ENCODE measurements at places on chromosomes 13 and 19.

- DNase-seq, result peak; percentile 90
Measured at GRCh38 chr19:44746946-44747738, 1.4 kb upstream of the BCL3 start.

GRCh38 chr13:46903748-46904147 lies 6.9 kb upstream of the HTR2A start:
- no peak for DNase-seq

DNA sequence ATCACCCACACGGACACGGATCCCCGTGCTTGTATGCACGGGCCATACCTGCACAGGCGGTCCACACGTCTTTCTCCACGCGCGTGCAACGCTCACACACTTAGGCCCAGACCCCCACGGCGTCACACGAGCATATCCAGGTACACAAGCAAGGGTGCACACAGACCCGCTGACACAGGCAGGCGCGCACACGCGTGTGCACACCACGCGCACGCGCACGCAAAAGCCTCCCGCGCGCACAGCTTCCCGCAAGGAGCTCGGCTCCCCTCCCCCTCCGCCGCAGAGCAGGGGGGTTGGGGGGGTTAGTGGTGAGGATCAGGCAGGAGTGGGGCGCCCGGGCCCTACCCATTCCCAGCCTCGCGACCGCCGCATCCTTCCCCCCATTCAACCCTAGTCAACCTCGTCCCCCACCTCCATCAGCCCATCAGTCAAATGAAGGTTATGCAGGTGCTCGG lies 407 bp downstream of the RAB3A start:
- DNase-seq, result peak; percentile 57

DNA sequence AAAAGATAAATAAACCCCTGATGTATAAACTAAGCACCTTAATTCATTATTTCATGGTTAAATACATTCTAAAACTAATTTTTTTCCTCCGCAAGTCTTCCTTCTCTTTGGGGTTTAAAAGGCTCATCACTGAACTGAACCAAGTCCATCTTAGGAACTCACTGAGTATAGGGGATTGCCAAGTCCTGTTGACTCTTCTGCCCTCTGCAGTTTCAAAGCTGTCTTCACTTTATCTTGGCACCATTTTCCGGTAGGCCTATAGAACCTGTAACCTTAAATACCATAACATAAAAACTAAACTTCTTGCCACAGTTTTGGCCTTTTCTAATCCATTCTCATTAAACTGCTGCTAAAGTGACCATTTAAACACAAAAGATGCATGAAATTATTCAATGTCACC lies 66.5 kb upstream of the USPL1 start:
- no peak for DNase-seq

DNA sequence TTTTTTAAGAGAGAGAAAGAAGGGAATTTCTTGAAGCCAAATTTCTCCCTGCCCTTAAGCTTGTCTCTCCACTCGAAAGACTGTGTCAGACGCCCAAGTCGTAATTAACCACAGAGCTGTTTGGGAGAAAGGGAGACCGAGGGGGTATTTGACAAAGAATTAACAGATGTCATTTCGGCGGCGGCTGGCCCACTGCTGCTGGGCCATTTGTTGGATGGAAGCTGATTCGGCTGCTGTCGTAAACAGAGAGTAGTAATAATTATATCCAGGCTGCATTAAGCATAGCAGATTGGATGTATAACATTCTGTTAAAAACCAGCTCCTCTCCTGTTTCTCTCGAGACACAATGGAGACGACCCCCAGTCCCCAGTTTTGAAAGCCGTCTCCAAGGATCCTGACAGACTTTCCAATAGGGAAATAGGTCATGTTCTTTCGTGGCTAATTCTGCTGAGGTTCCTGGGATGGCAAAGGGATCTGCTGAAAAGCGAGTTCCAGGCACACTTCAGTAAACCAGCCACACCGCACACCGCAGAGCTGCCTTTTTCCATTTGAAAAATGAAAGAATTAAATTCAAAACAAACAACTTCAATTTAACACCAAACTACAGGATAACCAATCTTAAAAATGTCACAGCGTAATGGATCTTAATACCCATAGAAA lies 71.5 kb downstream of the KCTD15 start:
- DNase-seq, result no peak

DNA sequence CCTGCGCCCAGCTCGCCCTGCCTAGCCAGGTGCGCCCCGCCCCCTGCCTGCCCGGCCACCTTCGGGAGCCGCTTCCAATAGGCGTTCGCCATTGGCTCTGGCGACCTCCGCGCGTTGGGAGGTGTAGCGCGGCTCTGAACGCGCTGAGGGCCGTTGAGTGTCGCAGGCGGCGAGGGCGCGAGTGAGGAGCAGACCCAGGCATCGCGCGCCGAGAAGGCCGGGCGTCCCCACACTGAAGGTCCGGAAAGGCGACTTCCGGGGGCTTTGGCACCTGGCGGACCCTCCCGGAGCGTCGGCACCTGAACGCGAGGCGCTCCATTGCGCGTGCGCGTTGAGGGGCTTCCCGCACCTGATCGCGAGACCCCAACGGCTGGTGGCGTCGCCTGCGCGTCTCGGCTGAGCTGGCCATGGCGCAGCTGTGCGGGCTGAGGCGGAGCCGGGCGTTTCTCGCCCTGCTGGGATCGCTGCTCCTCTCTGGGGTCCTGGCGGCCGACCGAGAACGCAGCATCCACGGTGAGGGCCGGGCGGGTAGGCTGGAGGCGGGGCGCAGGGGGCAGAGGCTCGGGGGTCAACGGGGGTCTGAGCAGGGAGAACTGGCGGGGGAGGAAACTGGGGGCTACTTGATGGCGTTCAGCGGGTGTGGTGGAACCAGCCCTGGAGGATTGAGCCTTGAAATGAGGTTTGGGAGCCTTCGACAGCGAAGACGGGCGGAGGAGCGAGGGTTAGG lies at the start of gene SPINT2:
TSS of gene SPINT2 (plus strand) at position 88 of the 727 bp plus-strand sequence. CDS start at position 408, 320 bp downstream.
- peak; percentile 51 for DNase-seq

GRCh38 chr19:45443462-45444317 lies 20.0 kb upstream of the ERCC1 start:
- DNase-seq, result peak; percentile 48

Measured in stimulated activated naive CD4-positive, alpha-beta T cell treated with Interleukin-2 at 50 U/mL for 16 hours (primary cell).